T-cell (primary cell): ENCODE measurements at places on chromosomes 3 and 15.
A peak's percentile ranks its signal among the peaks of the same experiment; 100 is the strongest.

- no peak for DNase-seq
Observed at GRCh38 chr3:7630925-7631324, 770.0 kb downstream of the GRM7 start.

GRCh38 chr15:77009646-77010311, 14.9 kb downstream of the PSTPIP1 start:
- DNase-seq, result no peak

DNA sequence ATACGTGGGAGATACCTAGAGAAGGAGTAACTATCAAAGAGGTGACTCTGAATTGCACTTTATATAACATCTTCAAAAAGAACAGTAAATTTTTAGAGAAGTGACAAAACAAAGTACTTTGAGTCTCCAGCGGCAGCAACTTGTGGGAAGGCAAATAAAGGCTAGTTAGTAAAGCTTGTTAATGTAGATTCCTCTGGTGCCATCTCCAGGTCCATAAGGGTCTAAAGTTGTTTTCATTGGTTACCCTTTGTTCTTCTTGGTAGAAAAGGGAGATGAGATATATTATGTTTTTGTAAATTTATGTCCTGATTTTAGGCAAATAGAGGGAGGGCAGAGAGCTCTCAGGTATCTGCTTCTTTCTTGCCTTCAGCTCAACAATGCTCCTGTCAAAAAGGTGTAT, 161.6 kb downstream of the MYRIP start:
- DNase-seq, result no peak

- no peak for DNase-seq
Observed at GRCh38 chr15:70653426-70653825, 109.9 kb downstream of the UACA start.

- no peak for DNase-seq
Observed at GRCh38 chr3:188534633-188535032, 380.7 kb downstream of the LPP start.

GRCh38 chr15:43285609-43286037, 18.9 kb upstream of the TGM5 start:
- peak; percentile 7 for DNase-seq

GRCh38 chr3:13019243-13020095, 53.8 kb downstream of the IQSEC1 start:
- no peak for DNase-seq

- no peak for DNase-seq
Observed at GRCh38 chr3:33883538-33883950, 85.1 kb downstream of the PDCD6IP start.

DNA sequence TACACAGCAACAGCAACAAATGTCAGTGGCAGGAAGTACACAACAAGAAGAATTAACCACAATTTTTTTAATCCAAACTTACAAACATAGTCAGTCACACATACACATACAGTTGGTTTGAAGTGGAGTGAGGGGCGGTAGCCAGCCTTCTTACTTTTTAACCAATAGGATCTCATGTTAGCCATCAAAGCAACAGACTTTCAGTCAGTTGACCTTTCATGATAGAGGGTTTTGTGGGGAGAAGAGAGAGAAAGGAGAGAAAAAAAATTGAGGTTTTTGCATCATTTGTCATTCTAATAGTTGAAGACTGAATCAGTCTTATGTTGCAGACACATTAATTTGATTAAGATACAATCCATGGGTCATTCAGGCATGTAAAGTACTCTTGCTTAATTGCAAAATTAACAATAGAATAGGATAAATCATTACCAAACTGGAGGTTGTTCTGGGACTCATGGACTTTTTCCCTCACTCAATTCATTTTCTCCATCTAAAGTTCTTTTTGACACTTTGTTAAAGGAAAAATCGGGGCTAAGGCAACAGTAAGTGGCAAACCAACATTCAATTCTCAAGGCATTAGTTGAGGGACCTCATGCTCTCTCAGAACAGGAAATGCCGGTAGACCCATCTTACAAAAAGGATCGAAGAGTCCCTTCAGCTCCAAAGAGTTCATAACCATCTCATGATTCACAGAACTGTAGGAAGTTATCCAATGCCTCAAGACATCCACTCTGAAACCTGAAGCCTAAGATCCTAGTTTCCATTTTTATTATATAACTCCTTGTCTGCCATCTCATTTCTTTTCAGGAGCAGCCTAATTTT, 159.5 kb upstream of the LPP start:
- no peak for DNase-seq

- no peak for DNase-seq
Observed at GRCh38 chr3:178170698-178171535, 365.3 kb upstream of the KCNMB2 start.

DNA sequence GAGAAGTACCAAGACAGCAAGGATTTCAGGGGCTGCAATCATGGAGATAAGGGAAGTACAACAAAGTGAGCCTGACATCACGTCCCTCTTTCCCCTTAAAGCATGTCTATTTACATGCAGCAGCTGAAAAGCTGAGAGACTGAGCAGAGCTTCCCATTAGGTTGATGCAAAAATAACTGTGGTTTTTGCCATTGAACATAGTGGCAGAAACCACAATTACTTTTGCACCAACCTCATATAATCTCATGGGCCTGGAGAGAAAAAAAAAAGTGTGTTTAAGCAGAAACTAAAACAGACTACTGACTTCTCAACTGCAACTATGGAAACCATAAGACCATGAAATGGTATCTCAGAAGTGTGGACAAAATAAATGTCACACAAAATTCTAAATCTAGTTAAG, 48.3 kb downstream of the CCDC12 start:
- no peak for DNase-seq

GRCh38 chr3:33839283-33839682, 40.9 kb downstream of the PDCD6IP start:
- no peak for DNase-seq

GRCh38 chr3:142450189-142450588, 2.4 kb upstream of the XRN1 start:
- DNase-seq, result no peak

DNA sequence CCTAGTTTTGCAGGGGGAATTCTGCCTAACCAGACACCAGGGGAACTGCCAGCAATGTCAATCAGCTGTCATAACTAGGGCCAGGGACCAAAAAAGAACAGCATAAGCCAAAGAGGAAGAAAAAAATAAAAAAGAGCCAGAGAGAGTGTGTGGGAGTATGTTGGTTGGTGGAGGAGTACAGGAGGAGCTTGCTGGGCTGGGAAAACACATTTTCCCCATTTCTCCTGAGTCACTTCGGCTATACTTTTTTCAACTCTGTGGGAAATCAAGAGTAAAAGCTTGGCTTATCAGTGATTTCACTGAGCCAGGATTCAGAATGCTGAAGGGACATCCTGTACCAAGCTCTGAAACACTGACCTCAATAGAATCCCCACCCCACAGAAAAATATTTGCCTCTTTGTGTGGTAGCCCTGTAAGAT, 144.7 kb upstream of the DPH6 start:
- DNase-seq, result no peak

- no peak for DNase-seq
Observed at GRCh38 chr15:73322665-73323373, 45.9 kb downstream of the HCN4 start.

- DNase-seq, result no peak
Observed at GRCh38 chr3:84961521-84962255, 2.9 kb downstream of the CADM2 start.

DNA sequence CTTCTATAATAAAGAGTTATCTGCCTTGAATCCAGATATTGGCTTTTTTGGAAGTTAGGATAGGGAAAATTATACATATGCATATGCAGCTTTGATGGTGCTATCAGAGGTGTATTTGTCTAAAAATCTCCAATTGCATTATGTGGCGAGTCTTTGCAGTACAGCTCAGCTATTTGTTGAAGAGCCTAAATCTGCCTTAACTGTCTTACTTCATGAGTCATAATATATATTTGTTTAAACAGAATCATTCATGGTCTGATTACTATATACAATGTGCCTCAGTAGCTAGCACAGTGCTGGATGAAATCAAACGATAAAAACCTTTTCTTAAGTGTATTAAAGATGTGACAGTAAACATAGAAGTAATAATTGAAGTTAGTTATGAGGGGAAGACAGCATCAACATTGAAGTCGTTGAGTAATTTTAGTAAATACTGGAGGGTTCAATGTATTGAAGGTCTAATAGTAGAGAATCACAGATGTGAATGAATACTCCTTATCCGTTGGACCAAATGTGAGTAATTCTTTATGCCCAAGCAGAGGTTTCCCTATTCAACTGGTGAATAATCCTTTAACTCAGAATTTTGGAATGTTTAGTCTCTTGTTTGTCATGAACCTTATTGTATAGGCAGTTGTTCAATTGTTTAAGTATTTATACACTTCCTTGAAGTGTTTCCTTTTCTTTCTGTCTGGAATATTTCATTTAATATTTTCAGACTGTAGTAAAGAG, 74.8 kb upstream of the NAALADL2 start:
- DNase-seq, result no peak

- DNase-seq, result no peak
Observed at GRCh38 chr3:111802163-111802625, 56.9 kb upstream of the PHLDB2 start.

GRCh38 chr3:56060521-56061278, 407.6 kb downstream of the ERC2 start:
- no peak for DNase-seq

DNA sequence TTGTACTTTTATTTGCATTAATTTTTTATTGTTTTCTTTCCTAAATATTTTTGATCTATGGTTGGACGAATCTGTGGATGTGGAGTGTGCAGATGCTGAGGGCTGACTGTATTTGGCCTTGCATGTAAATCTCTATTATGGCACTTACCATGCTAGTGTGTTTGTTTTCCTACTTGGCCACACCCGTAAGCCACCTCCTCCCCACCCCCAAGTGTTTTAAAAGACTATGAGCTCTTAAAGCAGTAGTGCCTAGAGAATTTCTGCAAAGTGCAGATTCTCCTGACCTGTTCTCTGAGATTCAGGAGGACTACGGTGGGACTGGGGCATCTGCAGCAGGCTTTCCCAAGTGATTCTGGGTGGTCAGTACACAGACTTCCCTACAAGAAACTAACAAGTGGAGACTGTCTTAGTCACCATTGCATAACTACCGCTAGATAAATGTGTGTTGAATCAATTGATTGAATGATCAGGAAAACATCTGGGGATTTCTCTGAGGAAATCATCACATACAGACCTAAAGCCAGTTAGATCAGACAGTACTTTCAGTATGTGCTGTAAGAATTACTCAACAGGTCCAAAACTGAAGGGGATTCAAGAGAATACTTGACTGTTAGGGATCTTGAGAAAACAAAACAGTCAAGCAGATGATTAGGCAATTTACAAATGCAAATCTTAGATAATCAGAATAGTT, 6.2 kb upstream of the TIPARP start:
- no peak for DNase-seq
